ENCODE measurements at places on chromosomes 7 and 10.
A peak's percentile ranks its signal among the peaks of the same experiment; 100 is the strongest.

DNA sequence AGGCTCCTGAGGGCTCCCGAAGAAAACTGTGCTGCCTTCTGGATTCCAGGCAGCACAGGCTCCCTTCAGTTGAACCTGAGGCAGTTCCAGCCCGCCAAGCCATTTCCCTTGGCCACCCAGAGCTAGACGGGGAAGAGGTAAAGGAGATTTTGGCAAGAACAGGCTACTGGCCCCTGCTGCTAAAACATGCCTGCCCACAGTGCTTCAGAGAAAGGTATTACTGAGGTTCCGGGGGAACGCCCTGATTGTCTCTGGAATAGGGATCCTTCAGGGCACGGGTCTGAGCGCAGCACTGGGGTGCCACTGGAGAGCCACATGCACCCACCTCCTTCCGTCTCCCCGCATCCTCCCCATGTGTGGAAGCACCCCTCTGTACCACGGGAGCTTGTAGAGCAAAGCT, 247.4 kb downstream of the BAMBI start:
- DNase-seq = no peak

- no peak for DNase-seq
Observed at GRCh38 chr10:34255035-34255434, 560.1 kb downstream of the PARD3 start.

GRCh38 chr10:70417568-70417967, 13.6 kb downstream of the EIF4EBP2 start:
- no peak for DNase-seq

DNA sequence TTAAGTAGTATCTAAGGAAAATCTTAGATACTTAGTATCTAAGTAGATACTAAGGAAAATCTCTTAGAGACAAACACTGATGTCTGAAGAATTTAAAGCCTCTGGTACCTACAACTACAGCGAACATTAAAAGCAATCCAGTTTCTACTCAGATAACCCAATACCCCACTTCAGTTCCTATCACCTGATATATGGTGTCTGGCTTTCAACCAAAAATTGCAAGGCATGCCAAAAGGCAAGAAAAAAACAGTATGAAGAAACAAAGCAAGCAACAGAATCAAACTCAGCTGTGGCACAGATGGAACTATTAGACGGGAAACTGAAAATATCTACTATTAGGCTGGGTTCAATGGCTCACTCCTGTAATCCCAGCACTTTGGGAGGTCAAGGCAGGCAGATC, 31.1 kb downstream of the ARHGAP12 start:
- DNase-seq = no peak

DNA sequence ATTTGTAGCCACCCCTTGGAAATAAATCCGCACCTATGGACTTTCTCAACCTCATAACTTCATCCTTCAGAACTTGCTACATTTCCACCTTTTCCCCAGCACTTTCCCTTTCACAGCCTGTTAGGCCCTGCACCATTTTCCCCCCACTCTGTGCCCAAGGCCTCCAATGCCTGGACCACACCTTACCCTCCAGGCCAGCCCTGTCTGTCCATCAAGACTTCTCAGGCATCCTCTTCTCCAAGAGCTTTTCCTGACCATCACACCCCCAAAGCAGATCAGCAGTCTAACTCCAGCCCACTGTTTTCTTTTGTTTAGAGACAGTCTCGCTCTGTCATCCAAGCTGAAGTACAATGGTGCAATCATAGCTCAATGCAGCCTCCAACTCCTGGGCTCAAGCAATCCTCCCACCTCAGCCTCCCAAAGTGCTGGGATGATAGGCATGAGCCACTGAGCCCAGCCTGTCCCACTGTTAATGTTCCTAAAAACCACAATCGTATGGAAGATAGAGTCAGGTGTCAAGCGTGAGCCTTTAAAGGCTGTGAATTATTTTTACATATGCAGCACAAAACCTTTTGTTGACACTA, 116.8 kb downstream of the PARD3 start:
- DNase-seq = peak; percentile 34

DNA sequence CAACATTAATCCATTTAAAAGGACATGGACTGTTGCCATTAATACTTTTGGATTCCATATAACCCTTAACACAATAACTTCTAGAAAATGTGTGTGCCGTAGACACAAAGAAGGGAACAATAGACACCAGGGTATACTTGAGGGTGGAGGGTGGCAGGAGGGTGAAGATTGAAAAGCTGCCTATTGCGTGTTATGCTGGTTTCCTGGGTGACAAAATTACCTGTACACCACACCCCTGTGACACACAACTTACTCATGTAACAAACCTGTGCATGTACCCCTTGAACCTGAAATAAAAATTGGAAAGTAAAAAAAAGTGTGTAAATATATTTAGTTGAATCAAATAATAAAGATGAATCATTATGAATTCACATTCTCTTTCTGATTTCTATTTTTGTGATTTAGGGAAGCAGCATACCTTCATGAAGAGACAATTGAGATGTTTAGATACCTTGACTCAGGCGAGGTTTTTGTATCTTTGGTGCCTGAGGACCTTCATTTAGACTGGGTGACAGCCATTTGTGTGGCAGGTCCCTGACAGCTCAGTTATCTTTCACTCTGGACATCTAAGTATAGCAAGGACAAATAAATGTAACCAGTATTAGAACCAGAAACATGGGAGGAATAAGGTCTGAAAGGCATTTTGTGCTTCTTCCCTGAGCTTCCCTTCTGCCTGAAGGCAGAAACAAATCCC, 28.7 kb downstream of the GIMAP8 start:
- no peak for DNase-seq

DNA sequence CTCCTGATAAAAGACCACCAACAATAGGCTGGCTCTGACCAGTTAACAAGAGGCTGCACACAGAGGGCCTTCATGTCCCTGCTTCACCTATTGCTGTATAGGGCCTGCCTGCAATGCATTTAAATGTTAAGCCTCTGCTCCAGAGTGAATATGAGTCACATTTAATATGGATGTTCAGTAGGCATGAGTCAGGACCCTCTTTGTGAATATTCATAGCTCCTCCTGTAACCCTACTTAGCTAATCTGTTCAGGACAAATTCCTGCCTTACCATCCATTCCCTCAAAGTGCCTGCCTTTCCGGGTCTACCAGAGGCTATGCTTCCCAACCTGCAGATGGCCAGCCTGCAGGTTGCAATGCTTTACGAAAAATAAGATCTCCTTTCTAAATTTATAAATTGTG, 32.5 kb downstream of the ARHGAP22 start:
- DNase-seq = no peak

GRCh38 chr7:88386665-88387156, 80.0 kb upstream of the STEAP4 start:
- no peak for DNase-seq

GRCh38 chr7:28037220-28038010, 143.2 kb downstream of the JAZF1 start:
- DNase-seq = peak; percentile 99

DNA sequence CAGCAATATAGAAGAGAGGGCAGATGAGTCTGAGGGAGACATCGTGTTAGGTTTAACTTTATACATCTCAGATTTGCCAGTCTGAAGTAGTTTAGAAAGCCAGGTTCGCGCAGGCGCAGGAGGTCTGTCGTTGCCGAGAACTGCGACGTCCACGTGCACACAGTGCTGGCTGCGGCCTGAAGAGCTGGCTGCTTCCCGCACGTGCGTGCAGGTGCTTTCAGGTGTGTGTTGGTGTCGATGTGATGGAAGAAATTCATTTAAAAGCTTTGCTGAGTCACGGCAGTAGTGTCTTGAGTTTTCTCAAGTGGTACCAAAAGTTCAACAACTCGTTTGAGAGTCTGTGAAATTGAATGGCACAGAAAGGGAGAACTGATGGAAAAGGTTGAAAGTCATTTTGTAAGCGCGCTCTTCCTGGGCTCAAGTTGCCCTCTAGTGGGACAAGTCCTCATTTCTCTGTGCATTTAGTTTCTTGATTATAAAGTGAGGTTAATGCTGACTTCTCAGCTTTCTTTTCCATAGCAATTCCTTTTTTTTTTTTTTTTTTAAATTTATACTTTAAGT, 18.6 kb downstream of the WDR37 start:
- DNase-seq = no peak

GRCh38 chr10:19640566-19641263, 175.5 kb upstream of the PLXDC2 start:
- DNase-seq = no peak

- no peak for DNase-seq
Observed at GRCh38 chr7:114718861-114719260, 203.0 kb upstream of the MDFIC start.

GRCh38 chr10:129098517-129098916, 368.5 kb upstream of the MGMT start:
- no peak for DNase-seq

GRCh38 chr7:94005753-94006152, 1.6 kb upstream of the BET1 start:
- DNase-seq = no peak

GRCh38 chr7:142300689-142301088, 42.8 kb upstream of the PRSS58 start:
- DNase-seq = no peak
